ENCODE measurements at places on chromosomes 4 and X.

DNA sequence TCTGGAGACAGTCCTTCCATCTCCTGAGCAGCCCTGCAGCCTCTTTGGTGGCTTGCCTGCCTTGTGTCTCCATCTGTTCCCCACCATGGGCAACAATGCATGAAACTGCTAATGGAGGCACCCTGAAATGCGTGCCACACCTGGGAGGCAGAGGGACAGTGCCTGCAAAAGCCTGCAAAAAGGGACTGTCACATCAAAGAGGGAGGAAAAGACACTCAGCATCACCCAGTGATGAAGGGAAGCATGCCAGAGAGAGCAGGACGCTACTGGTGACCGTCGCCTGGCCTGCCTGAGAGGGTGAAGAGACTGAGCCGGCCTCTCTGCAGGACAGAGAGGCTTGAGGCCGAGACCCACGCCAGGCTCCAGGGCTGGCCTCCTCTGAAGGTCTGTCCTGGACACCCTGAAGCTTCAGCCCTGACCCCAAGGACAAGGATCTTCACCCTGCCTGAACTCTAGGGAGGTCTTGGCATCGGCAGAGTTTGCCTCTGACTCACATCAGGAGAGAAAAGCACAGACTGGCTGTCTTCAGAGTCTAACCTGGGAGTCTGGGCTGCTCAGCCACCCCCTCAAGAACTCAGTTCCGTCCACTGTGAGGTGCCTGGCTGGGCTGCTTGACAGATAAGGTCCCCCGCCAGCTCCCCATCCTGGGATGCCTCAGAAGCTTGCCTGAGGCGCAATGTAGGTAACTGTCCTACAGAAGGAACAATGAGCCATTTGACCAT lies 8.1 kb downstream of the ACSL1 start:
- no peak for DNase-seq

GRCh38 chrX:37638047-37638446 lies 47.5 kb upstream of the XK start:
- DNase-seq: no peak

DNA sequence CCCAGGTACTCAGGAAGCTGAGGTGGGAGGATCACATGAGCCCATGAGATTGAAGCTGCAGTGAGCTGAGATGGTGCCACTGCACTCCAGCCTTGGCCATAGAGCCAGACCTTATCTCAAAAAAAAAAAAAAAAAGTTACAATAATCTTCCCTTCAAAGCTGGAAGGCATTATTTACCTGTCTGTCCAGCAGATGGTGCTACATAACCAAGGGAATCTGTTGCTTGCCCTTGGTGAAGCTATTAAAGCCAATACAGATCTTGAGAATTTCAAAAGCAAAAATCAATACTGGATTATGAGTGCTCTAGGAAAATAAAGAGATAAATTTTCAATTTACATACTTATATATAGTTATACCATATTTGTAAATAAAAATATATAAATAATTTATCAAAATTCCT lies 25.9 kb downstream of the PKD2 start:
- DNase-seq: no peak

GRCh38 chr4:41537292-41537890 lies 566 bp upstream of the LIMCH1 start:
- DNase-seq: no peak

DNA sequence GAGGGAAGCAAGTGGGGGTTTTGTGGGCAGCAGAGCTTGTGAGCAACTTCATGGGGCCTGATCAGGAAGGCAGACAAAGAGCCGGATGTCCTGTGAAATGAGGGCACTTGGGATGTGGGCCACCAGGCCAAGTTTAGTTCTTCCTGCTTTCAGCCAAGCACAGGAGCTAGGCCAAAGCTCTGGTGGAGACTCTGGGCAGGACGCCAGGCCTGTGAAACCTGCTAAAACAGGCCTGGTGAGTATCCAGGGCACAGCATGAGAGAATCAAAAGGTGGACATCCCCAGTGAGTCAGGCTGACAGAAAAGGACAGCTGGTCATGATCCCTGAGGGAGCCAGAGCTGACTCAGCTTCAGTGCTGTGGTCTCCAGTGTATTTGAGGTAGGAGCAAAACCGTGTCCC lies 95.7 kb downstream of the NPNT start:
- DNase-seq: peak; percentile 85

DNA sequence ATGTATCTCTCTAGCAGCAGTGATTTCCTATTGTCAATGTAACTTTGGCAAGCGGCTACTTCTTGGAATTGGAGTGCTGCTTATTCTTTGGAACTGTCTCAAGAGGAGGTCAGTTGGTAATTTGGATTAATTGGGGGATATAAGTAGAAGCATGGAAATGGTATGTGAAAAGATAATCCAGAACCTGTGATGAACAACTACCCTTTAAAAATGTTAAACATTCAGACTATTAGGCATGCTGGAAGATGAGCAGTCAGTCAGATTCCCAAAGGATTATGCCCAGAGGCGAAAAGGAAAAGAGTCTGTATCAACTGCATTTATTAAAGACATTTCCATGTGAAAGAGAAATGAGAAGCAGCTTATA lies 62.5 kb downstream of the SEC24D start:
- no peak for DNase-seq

DNA sequence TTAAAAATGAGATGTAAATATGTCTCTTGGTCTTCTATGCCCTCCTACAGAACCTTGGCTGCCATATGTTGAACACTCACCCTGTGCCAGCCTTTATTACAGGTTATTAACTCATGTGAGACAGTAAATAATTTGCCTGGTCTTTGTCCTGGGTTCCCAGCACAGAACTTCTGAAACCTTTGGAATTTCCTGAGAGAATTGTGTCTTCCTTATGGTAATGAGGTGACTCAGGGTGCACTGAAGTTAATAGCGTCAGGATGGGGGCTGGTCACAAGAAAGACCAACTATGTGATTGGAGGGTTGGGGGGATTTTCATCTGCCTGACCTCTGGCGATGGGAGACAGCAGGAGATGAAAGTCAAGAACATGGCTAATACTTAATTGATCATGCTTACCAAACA lies 289.8 kb upstream of the STS start:
- DNase-seq: no peak

DNA sequence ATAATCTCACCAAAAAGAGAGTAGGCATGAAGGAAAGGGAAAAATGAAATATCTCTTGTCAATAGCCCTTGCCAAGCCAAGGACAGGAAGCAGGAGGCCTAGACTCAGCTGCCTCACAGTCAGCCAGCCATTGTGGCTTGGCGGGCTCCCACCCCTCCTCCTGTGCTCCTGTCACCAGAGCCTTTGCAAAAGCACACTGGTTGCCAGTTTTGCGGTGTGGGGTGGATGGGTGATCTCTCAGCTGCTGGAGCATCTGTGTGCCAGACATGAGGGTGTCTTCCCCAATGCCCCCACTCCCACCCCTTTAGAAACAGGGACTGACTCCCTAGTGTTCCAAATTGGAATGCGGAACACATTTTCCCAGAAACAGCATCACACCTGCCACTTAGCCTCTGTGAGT lies 26.1 kb downstream of the ARHGEF6 start:
- DNase-seq: peak; percentile 52

- no peak for DNase-seq
Observed at GRCh38 chr4:89245459-89245858, 62.1 kb downstream of the GPRIN3 start.

DNA sequence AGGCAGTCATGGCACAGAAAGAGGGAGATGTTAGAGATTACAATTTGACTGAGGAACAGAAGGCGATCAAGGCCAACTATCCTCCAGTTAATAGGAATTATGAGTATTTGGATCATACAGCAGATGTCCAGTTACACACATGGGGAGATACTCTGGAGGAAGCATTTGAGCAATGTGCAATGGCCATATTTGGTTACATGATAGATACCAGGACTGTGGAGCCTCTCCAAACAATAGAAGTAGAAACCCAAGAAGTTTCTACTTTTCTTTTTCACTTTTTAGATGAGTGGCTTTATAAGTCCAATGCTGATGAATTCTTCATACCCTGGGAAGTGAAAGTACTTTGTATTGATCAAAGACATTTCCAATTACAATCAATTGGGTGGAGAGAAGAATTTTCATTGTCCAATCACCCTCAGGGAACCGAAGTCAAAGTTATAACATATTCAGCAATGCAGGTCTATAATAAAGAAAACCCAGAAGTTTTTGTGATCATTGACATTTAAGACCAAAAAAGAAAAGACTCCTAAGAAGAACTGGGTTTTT lies 139.1 kb downstream of the MAB21L2 start:
- DNase-seq: no peak

DNA sequence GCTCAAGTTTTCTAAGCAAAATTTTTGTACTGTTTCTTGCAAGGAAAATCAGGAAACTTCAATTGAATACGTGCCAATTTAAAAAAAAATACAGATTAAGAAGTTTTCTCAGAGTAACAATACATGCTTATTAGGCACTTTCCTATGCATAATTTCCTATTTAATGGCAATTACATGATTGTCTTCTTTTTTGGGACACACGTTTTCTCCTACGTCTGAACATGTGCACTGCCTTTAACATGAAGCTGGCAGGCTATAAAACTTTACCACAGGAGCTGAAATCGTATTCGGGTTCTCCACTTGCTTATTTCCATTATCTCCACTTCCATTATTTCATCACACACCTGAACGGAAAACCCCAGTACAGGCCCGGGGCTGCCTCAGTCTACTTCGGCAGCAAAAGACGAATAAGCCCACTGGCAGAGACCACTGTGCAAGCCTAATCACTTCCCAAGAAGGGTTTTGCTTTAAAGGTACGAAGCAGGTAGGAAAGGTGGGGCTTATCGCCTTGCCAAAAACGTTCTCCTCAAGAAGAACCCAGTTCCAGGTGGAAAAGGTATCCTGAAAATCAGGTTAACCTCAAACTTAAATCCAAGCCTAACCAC lies 575 bp downstream of the RCHY1 start:
- no peak for DNase-seq

DNA sequence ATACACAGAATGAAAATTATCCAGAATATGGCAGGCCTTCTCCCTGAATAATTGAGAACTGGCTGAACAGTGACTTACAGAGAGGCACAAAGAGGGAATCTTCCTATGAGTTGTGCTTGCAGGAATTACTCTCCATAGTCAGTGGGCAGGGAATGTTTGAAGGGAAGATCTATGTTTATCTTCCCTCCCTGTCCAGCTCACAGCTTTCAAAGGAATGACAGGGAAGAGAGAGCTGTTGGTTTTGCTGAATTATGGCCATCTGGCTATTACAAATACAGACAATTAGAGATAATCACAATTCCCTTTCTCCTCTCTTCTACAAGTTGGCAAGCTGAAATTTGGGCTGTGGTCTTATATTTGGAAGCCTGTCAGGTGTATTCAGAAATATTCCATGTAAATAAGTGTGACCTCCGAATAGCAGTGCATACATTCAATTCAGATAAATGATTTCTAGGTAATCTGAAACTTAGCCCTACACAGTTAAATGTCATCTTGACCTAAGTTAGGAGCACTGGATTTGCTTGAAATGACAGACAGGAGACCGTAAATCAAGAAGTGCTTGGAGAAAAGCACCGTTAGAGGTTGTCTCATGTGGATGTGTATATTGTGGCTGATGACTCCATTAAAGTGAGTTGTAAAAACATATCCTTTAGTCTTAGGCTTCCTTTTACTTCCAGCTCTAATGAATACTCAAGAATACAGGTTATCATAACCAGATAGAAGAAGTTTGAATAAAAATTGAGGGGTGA lies 136.8 kb downstream of the C4orf33 start:
- no peak for DNase-seq

- DNase-seq: no peak
Observed at GRCh38 chr4:52010986-52011385, 9.2 kb downstream of the LRRC66 start.

GRCh38 chr4:15884666-15885065 lies 53.9 kb downstream of the FGFBP1 start:
- DNase-seq: no peak

- DNase-seq: no peak
Observed at GRCh38 chrX:31459361-31459760, 387.5 kb upstream of the FTHL17 start.

DNA sequence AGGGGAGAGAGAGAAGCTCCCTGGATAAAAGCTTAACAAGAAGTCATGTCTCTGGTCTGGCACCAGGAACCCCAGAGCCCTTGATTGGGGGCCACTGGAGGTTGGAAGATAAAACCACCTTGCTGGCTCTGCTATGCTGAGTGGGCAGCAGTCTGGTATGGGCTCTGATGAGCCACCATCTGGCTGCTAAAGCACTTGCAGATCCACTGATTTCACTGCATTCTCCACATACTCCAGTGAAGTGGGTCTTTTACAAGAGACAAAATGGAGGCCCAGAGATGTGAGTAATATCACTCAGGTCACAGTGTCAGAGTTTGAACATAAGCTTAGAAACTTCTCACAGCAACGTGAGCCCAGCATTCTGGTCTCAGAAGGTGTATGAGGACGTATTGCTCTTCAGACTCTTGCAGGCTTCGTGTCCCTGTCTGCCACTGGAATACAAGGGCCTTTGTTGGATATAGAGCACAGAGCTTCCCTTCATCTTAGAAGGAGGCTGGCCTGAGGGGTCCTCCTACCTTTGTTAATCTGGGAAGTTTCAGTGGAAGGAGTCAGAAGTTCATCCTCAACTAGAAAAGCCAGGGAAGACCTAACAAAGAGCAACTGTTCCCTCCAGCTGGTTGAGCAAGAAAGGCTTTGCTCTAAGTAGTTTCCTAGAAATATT lies 11.8 kb downstream of the CLDN2 start:
- no peak for DNase-seq

DNA sequence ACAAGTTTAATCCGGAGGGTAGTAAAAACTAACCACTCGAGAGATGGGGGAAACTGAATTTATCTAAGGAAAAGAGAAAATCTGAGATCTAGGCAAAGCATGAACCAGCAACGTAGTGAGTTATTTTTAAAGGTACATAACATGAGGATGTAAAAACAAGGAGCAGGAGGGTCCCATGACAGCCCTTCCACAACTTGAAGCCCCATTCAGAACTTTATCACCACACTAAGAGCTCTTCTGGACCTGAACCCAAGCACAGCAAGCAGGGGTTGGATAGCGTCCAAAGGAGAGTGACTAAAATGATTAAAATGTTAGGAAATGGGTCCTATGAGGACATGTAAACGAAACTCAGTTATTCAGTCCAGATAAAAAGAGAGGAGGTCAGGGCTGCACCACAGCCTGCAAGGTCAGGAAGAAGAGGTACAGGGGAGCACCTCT lies 16.2 kb downstream of the SH3RF1 start:
- DNase-seq: no peak

GRCh38 chr4:187283201-187283955 lies 559.7 kb upstream of the FAT1 start:
- DNase-seq: no peak

GRCh38 chr4:41400296-41400695 lies 137.7 kb upstream of the LIMCH1 start:
- no peak for DNase-seq

- no peak for DNase-seq
Observed at GRCh38 chrX:148037020-148037419, 55.9 kb downstream of the FMR1NB start.

- DNase-seq: no peak
Observed at GRCh38 chrX:97030947-97031346, 147.2 kb downstream of the RPA4 start.

DNA sequence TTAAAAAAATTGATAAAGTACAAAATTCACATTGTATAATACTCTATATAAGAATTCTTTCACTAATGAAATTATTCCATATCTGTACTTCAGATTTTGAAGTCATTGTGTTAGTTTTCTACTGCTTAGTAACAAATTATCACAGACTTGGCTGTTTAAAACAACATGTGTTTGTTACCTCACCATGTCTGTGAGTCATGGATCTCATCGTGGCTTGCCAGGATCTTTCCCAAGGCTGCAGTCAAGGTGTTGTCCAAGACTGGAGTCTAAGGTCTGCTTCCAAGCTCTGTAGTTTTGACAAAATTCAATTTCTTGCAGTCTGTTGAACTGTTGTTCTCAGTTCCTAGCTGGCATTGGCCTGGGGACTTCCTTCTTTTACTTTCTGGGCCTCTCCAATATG lies 1286.9 kb downstream of the ADGRL3 start:
- no peak for DNase-seq

Data from left ventricle myocardium inferior (tissue), 1 donor.